Retinal pigment epithelial cell (primary cell): ENCODE measurements at places on chromosomes 6 and 20.

- DNase-seq = peak; percentile 48
These were observed 87.7 kb downstream of the SCAND1 start for GRCh38 chr20:35866418-35867202.

DNA sequence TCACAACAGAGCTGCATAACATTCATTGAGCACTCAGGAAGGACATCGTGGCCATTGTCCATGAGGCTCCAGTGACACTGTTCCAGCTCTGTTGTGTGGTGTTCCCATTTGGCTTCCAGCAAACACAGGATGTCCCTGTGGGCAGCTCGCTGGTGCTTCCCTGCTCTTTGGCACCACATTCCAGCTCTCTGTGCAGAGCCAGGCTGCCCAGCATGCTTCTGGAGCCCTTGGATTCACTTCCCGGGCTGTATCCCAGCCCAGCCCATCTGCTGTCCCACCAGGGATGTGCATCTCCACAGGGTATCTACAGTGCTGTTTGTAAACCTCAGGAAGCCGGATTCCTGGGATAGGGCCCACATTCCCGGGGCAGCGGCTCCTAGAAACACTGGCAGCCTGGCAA lies 57.2 kb downstream of the CTCFL start:
- no peak for DNase-seq

- peak; percentile 32 for DNase-seq
These were observed 420 bp downstream of the SOX4 start for GRCh38 chr6:21593927-21594415.

- DNase-seq = no peak
These were observed 97.3 kb downstream of the SLX4IP start for GRCh38 chr20:10532361-10532760.

- no peak for DNase-seq
These were observed 7.5 kb downstream of the DIDO1 start for GRCh38 chr20:62918831-62919230.

- no peak for DNase-seq
These were observed 1.3 kb downstream of the EPHA7 start for GRCh38 chr6:93418033-93418407.

GRCh38 chr6:168299541-168300511 lies 19.8 kb downstream of the DACT2 start:
- DNase-seq = no peak

DNA sequence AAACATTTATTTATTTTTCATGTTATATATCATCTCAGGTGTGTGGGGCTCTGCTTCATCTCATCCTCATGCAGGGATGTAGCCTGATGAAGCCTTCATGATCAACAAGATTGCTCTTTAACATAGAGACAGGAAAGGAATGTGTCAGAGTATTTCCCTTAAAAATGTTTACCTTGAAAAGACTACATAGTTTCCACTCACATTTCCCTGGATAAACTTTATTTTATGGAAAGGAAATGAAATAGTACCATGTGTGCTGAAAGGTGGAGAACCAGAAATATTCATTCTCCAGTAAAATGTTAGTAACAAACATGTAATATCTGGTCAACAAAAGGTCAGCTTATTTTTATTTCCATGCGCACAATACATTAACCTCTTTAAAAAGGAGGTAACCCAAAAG lies 155.8 kb downstream of the GRM1 start:
- DNase-seq = no peak

GRCh38 chr20:40633123-40633850 lies 55.7 kb downstream of the MAFB start:
- DNase-seq = no peak

GRCh38 chr6:1347161-1347560 lies 35.3 kb downstream of the FOXQ1 start:
- no peak for DNase-seq

GRCh38 chr20:51084593-51085377 lies 61.9 kb upstream of the KCNG1 start:
- no peak for DNase-seq

DNA sequence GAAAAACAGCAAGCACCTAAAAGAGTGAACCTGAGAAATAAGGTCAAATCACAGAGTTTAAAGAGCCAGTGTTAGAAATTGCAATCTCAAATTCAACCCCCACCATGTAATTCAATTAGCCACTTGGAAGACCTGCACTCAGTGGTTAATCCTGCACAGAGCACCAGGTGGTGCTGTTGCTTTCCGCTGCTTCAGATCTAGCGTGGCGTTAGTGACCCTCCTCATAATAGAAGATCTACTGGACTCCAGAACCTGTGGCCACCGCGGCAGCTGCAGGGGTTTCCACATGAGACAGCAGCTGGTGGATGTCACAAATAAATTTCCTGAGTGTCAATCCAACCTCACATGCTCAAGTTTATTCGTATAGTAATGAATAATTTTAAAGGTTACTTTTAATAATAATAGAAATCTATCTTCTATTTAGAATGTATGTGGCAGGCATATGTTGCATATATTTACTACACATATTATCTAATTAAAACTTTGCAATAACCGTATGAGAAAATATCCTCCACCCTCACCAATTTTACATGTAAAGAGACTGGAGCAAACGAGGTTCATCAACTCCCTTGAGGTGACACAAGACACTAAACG lies 84.4 kb downstream of the SYNE1 start:
- DNase-seq = no peak

GRCh38 chr20:14882157-14882556 lies 544.7 kb upstream of the FLRT3 start:
- no peak for DNase-seq

- DNase-seq = no peak
These were observed 1.1 kb upstream of the ZBTB46 start for GRCh38 chr20:63831993-63832686.

- no peak for DNase-seq
These were observed 613.2 kb upstream of the NOX3 start for GRCh38 chr6:156068881-156069280.

DNA sequence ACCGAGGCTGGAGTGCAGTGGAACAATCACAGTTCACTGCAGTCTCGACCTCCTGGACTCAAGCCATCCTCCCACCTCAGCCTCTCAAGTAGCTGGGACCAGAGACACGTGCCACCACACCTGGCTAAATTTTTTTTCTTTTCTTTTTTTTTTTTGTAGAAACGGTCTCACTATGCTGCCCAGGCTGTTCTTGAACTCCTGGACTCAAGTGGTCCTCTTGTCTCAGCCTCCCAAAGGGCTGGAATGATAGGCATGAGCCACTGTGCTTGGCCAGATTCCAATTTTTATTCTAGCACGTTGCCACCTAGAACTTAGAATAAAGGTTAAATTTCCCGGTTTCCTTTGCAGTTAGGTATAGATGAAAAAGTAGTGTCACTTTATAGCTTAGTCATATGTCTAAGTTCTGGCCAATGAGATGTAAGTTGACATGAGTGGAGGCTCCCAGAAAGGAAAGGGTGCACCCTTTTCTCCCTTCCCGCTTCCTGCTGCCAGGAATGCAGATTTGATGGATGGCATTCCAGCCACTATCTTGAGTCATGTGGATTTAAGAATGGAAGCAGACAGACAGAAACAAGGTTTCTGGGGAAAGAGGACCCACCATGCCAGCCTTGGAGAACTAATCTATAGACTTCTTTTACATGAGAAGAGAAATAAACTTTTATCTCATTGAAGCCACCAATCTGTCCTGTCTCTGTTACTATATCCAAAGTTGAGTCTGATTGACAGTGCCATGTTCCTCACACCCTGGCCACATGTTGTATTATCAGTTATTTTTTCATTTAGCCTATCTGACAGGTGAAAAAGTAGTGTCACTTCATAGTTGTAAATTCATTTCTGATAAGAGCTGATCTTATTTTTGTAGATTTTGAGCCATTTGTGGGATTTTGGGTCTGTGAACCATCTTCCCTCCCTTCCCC lies 60.6 kb upstream of the NCOA3 start:
- DNase-seq = no peak

- no peak for DNase-seq
These were observed 6.0 kb downstream of the TREM1 start for GRCh38 chr6:41280381-41281057.

DNA sequence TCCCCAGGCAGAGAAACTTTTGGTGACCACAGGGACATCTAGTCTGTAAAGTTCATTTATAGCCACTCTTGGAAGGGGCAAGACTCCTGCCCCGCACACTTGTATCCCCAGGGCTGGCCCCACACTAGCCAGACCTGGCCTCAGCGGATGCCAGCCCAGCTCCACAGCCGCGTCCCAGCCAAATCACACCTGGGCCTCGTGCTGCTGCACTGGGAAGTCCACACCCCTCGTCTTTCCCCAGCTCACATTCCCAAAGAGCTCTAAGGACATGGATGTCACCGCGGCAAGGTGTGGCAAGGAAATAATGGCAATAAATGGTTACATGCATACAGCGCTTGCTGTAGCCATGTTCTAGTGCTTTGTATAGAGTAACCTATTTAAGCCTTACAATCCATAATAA lies 8.6 kb downstream of the IP6K3 start:
- DNase-seq = no peak

DNA sequence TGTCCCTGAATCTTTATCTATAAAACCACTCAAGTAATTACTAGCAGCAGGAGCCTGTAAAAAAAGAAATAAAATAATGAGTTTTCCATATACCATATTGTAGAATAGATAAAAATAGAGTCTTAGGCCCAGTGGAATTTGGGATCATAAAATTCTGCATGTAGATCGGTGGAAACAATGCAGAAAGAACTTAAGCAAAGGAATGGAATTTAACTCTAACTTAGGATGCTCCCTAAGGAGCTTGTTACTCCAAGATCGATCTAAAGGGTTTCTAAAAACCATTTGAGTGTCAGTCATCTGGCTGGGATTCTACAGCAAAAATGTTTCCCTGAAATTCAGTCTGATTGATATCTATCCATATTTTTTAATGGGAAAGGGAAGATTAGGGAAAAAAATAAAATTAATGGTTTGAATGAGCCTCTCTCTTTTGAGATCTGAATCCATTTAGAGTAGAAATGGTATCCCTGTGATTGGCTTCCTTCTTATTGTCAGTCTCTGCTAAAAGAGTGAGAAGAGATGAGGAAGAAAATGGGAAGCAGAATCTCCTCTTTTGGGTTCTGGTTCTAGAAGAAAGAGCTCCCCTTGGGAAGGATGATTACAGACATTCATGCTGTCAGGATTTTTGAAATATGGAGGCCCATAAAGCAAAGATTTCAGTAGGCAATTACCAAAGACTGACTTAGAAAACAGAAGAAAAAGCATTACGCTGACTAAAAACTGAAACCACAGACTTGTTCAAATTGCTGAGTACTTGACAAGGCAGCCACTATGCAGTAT lies 564.3 kb upstream of the MARCKS start:
- no peak for DNase-seq

DNA sequence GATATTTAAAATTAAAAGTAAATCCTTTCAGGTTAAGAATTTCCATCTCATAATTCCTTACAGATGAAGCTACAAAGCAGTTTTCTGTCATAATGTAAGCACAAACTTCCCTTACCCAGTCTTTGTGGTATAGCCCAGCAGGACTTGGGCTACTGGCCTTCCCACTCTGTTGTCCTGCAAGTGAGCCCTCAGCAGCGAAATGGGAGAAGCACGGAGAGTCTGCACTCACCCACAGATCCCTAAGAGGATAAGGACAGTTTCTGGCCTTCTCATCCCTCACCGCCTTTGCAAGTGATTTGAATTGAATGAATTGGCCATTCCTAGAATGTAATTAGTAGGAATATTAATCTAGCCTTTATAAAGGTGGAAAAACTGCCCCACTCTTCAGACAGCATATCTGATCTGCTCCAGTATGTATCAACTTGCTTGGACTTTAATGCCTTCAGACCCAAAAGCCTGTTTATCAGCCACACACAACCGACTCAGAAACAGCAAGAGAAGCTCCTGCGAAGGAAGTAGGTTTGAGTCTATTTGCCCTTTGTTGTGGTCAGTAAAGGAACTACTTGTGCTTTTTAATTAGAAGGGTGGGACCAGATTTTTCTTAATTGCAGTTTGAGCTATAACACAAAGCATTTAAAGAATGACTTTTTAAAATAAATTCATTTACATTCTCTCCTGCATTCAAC lies 29.9 kb upstream of the PRDM1 start:
- no peak for DNase-seq

DNA sequence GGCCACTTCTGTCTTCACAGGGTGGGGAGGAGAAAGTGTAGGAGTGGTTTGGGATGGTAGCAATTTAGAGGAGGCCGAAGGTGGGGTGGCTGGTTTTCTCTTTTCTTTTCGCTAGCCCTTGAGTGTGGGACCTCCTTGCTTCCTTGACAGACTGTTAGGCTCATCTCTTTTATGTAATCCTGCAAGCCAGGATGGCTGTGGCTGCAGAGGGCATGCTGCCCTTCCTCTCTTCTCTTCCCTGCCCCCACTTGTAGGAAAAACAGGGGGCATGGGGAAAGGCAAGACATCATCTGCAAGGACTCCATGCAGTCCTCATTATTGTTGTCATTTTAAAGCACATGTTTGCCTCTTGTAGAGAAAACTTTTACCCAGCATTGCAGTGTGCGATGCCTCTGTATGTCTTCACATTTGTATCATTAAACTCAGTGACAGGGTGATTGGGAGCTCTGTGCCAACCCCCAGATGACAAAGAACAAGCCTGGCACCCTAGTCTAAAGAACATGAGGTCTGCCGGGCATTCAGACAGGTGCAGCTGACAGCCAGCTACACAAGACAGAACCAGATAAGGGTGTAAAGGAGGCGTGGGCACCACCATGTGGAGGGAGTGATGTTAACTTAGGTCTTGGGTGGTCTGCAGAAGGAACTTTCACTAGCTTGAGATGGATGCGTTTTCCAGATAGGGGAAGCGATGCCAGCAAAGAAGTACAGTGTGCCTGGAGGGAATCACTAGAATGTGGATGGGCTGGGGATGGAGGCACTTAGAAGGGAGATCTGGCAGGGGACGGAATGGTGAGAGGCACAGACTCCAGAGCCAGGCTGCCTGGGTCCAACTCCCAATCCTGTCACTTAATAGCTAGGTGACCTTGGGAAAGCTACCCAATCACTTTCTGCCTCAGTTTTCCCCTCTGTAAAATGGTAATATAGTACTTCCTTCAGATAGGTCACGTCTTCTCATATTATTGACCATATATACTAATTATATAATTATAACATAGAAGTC lies 207.6 kb downstream of the TBC1D7 start:
- DNase-seq = no peak

DNA sequence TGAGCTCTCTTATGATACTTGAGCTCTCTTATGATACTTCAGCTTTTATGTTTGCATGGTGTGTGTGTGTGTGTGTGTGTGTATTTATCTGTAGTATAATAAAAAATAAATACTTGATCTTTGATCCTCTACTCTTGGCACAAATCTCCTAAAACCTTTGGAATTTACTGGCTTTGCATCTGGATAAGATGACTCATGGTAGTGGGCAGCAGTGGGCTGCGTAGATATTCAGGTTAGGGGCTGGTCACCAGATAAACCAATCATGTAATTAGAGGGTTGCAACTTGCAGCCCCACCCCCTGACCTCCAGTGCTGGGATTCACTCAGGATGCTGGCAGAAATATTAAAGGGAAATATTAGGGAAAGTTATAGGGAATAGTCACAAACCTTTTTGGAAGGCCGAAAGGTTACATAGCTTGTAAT lies 151.9 kb upstream of the COL21A1 start:
- peak; percentile 68 for DNase-seq

GRCh38 chr6:126803769-126804168 lies 314.7 kb upstream of the RSPO3 start:
- DNase-seq = no peak
